Mucosa of descending colon (tissue), 3 donors: ENCODE measurements at places on chromosomes 11 and 22. TPM values are rescaled to one million over a fixed set of nuclear protein-coding genes. Genes with fewer than 3 reads are reported as not detected.

DNA sequence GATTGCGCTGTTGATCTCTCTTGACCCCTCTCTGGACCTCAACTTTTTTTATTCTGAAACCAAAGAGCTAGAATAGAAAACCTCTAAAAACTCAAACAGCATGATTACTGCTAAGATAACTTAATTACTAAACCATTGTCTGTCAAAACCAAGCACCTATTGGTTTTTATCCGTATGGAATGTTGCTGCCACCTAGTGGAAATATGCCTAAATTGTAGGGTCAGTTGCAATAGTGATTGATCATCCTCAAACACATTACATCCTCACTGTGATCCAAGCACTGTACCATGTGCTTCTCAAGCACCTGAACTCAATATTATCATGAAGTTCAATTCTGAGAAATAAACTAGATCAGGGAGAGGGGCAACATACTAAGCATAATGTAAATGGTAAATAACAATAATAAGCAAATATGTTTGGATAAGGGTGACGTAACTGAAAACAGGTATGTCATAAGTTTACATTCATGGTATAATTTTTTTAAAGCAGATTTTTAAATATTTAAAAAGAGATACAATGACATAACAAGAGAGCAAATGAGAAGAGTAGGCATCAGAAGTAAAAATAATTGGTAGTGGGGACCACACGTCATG lies 3.8 kb upstream of the OR5A2 start:
- DNase-seq, result no peak

DNA sequence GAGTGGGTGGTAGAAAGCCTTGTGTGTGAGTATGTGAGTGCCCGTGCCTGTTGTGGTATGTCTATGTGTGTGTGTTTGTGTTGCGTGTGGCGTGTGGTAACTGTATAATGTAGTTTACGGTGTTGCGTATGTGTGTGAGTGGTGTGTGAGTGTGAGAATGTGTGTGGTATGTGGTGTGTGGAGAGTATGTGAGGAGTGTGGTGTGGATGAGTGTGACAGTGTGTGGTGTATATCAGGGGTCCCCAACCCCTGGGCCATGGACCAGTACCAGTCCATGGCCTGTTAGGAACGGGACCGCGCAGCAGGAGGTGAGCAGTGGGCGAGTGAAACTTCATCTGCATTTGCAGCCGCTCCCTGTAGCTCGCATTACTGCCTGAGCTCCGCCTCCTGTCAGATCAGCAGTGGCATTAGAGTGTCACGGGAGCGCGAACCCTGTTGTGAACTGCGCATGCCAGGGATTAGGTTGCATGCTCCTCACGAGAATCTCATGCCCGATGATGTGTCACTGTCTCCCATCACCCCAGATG lies 5.7 kb downstream of the UPK3A start:
- DNase-seq, result peak; percentile 68

DNA sequence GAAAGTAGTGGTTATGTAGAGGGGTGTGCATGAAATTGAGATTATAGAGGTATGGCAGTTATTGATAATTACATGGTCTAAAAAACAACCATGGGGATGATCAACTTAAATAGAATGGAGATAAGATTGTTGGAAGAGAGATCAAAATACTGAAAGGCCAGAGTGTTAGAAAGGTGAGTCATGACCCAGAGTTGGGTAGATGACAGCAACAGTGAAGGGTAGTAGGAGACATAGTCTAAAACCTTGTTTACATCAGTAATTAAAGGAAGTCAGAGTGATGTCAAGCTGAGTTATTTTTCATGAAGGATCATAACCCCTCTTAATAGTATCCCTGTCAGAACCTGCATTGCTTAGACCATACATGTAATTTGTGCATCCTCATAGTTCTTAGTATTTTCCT lies 110.9 kb downstream of the ELP4 start:
- no peak for DNase-seq

DNA sequence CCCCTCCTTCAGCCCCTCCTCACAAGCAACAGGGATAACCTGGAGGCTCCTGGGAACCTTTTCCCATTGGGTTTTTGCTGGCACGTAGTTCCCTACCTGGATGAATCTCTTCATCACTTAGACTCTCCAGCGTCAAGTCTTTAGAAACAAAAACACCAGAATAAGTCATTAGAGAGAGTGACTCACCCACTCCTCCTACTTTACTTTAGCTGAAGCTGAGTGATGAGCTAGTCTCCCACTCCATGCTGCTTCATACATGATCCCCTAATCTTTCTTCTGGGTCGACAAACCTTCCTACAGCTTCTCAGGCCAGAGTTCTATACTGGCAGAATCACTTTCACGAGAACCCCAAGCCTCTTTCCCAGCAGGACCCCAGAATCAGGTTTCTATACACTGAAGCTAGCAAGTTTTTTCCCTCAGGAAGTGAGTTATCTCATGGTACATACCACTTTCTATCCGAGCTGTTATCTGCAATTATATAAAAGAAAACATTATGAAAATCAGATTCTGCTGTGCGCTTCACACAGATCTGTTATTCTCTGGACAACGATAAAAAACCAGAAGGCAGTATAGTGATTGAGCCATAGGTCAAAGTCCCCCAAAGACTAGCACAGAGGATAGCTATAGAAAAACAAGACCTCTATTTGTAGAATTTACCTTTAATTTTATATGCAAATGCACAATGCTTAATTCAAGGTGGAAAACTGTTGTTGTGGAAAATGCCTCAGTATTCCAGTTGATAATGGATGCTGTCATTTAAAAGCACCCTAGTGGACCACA lies 18.7 kb downstream of the DRICH1 start:
- DNase-seq, result no peak

GRCh38 chr11:13784855-13785254 lies 116.4 kb downstream of the FAR1 start:
- DNase-seq, result no peak

DNA sequence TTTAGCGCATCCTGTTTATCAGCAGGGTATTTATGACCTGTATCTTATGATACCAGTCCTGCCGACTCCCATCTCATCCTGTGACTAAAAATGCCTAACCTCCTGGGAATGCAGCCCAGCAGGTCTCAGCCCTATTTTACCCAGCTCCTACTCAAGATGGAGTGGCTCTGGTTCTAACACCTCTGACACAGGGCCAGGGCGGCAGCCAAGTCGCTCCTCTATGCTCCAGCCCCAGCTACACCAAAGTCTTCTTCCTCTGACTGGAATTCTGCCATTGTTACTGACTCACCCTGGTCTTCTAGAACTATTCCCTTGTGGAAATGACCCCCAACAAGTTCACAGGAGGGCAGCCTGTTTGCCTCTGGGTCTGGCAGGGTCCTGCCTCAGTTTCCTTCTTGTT lies 7.9 kb upstream of the C1QTNF6 start:
- no peak for DNase-seq

DNA sequence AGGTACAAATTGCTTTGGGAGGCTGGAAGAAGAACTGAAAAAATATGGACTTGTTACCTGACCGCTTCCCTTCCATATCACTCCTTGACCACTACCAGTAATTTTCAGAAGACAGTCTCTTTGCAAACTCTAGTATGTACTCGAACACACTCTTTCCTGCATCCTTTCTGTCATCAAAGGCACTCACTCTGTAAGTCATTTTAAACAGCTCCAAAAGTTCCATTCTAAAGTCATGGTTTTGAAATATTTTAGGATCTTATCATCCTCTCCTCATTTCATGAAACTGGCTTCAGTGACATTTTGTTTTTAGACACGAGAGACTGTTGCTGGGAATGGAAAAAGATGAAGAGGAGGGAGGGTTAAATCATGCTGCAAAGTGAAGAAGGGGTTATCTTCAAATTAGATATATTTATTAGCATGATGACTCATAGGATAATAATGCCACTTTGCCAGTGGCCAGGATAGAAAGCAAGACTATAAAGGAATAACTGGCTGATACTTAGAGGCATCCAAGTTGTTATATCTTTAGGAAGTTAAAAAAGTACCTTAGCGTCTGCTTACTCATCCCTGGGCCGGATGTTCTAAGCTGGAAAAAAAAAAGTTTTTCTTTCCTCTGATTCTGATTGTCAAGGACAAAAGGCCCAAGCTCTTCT lies 549.3 kb downstream of the METTL15 start:
- no peak for DNase-seq

GRCh38 chr22:36352803-36353507 lies 34.8 kb downstream of the MYH9 start:
- no peak for DNase-seq

- no peak for DNase-seq
These were observed 167.3 kb downstream of the UVRAG start for GRCh38 chr11:75982309-75982708.

- peak; percentile 88 for DNase-seq
These were observed 43.2 kb downstream of the NEU3 start for GRCh38 chr11:75031771-75032549.

- peak; percentile 33 for DNase-seq
These were observed 44.9 kb upstream of the WNT11 start for GRCh38 chr11:76251226-76251575.

DNA sequence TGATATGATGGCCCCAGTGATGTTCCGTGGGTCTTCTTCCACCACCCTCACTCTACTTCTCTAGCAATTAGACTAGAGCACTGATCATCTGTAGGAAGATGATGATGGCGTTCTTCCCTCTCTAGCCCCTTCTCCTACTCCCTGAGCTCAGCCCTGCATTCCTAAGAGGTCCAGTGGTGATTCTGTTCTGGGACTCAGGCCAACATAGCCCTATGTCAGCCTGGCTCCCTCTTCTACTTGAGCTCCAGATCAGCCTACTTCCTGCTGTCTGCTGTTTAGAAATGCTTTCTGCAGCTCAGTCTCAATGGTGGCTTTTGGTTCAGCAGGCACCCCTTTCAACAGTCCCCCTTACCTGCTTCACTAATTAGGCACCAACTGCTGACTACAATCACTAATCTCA lies 86.1 kb upstream of the ZBED5 start:
- DNase-seq, result no peak

GRCh38 chr11:106619320-106619990 lies 398.8 kb downstream of the GUCY1A2 start:
- DNase-seq, result no peak

DNA sequence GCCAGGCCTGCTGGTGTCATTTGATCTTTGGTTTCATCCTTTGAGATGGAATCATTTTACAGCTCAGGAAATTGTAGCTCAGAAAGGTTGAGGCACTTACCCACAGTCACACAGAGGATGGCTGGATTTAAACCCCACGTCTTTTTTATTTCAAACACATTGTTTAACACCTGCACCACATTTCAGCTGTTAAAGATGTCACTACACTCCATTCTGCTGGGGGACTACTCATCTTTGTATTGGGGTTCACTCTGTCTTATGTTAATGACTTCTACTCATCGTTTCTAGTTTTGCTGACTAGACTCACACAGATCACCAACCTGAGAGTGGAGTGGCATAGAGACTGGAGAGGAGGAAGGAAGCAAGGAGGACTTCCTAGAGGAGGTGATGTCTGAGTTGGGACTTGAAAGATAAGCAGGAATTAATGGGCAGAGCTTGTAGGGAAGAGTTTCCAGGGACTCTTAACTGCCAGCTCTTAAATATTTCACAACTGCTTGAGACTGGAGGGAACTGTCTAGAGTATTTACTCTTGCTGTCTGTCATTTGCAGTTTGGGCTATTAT lies 80.0 kb downstream of the TP53I11 start:
- no peak for DNase-seq

- DNase-seq, result no peak
These were observed 36.8 kb downstream of the BIRC2 start for GRCh38 chr11:102383839-102384238.

Gene OR6T1
- not detected for total RNA-seq

Gene OR10G8
- total RNA-seq, result not detected

Gene C11orf87
- not detected for total RNA-seq

Gene MAP6
- 17.7 TPM for total RNA-seq

Gene PARVA
- total RNA-seq, result 55.7 TPM

Gene SCGB1A1
- not detected for total RNA-seq

Gene PAX6
- 1.1 TPM for total RNA-seq

Gene ANKK1
- 0.26 TPM for total RNA-seq

Gene FZD4
- 33.7 TPM for total RNA-seq

Gene CD3D
- total RNA-seq, result 4.9 TPM
